Ascending aorta (tissue), 2 donors: ENCODE measurements at places on chromosomes 3 and 15. TPM values are rescaled to one million over a fixed set of nuclear protein-coding genes. Genes with fewer than 3 reads are reported as not detected.

PLA2G4B gene
- 13.9 TPM for total RNA-seq

SRGAP3 gene
- total RNA-seq, result 1.6 TPM

DNA sequence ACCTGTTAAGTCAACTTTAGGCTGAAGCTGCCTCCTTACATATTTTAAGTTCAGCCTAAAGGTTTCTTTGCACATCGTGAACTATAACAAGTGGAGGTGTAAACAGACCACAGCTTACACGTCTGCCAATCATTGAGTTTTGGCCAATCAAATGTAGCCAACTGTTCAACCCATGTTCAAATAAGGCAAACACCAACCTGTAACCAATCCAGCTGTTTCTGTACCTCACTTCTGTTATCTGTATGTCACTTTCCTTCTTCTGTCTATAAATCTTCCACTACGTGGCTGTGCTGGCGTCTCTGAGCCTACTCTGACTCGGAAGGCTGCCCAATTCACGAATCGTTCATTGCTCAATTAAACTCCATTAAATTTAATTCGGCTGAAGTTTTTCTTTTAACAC is 356.0 kb downstream of the TBC1D5 start:
- no peaks in the 10 kb centered on the region for H3K4me1 ChIP-seq
- no peak for DNase-seq
- H3K27me3 ChIP-seq, result no peaks in the 10 kb centered on the region
- H3K27ac ChIP-seq, result no peak overlapping the region
- H3K4me3 ChIP-seq, result no peak overlapping the region

- no peak overlapping the region for H3K4me3 ChIP-seq
- no peaks in the 10 kb centered on the region for H3K4me1 ChIP-seq
- no peak for DNase-seq
- peak overlapping the region; percentile 90 for H3K27ac ChIP-seq
These were observed 513.2 kb downstream of the MECOM start for GRCh38 chr3:169150343-169150742.

DNA sequence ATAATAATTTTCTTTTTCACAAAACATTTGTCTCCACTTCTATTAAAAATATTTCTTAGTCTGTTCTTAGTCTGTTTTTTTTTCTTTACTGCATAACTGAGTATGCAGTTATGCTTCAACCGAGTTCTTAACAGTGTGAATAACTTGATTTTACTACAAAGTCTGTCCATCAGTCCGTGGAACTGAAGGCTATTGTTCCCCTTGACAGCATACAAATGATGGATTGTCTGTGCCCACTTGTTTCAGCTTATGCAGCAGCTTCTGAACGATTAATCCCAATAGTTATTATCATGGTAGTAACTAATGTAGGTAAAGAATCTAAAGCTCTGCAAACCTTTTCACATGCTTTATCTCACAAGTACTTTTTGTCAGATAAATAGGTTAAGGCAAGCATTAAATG is 150.7 kb downstream of the SSR3 start:
- H3K36me3 ChIP-seq, result no peaks in the 10 kb centered on the region
- no peaks in the 10 kb centered on the region for H3K4me1 ChIP-seq
- DNase-seq, result no peak

GRCh38 chr3:136819392-136819730 is 435 bp downstream of the SLC35G2 start:
- no peaks in the 10 kb centered on the region for H3K27me3 ChIP-seq
- peaks cover 2% of the 10 kb centered on the region for H3K4me1 ChIP-seq
- H3K36me3 ChIP-seq, result no peaks in the 10 kb centered on the region

DNA sequence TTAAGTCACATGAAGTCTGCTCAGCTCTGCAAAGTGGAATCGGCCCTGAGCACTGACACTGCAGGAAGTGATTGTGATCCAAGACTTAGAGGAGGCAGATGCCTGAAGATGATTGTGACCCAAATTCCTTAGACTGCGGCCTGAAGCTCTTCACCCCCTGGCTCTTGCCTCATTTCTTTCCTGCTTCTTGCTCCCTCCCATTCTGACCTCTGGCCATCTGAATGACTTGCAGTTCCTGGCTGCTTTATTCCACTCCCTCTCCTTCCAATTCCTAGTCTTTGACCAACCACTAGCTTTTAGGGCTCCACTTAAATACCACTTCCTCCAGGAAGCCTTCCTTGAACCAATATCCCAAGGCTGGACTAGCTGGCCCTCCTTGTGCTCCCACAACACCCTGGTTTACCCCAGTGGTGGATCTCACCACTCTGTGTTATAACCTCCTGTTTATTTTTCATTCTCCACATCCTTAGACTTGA is 9.9 kb upstream of the EPB42 start:
- H3K36me3 ChIP-seq, result no peaks in the 10 kb centered on the region
- no peaks in the 10 kb centered on the region for H3K4me1 ChIP-seq
- DNase-seq, result no peak
- H3K27me3 ChIP-seq, result no peaks in the 10 kb centered on the region
- H3K4me3 ChIP-seq, result no peak overlapping the region
- peak overlapping the region; percentile 18 for H3K27ac ChIP-seq
